ENCODE measurements at places on chromosomes 2 and 18.
A peak's percentile ranks its signal among the peaks of the same experiment; 100 is the strongest.

DNA sequence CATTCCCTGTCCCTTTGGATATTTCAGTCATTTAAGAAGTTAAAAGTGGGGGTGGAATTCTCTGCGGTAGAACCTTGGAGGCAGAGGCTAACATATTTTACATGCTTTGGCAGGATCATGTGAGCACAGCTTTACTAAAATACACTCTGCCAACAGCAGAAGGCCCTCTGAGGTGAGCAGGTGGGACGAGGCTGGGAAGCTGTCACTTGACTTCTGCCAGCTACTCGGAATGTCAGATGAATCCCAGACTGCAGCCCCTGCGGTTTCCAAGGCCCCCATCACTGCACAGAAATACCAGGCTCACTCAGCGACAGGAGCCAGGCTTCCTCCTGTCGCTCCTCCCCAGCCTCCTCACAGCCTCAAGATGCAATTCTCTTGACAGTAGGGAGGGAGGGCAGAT lies 220.9 kb upstream of the REV1 start:
- no peak for DNase-seq

DNA sequence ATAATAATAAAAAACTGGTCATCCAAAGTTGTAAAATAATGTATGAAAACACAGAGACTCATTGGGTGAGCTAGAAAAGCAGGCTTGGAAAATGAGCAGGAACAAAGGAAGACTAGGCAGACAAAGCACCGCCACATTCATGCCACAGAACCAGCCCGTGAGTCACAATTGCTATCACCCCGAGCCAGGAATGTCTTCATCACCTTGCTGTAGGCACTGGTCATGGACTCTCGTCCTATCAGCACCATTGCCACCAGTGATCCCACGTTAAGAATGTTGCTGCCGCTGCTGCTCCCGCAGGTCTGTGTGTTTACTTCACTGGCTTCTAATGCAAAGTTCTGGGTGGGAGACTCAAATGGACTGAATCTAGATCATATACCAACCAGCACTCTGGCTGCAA lies 417.9 kb downstream of the PID1 start:
- DNase-seq, result no peak

DNA sequence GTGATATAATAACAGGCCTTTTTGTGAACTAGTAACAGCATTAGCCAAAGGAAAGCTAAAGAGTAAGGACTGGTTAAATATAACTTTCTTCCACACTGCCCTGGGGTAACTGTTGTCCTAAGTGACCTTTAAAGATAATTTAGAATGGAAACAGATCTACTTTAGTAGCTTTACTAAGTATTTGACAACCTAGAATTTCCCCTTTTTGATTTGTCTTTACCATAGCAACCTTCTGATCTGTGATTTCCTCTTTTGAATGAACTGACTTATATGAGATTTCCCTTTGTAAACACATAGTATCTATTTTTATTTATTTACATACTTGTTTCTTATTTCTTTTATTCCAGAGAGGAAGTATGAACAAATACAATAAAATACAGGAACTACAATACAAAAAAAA lies 10.5 kb upstream of the KLF7 start:
- DNase-seq, result no peak

DNA sequence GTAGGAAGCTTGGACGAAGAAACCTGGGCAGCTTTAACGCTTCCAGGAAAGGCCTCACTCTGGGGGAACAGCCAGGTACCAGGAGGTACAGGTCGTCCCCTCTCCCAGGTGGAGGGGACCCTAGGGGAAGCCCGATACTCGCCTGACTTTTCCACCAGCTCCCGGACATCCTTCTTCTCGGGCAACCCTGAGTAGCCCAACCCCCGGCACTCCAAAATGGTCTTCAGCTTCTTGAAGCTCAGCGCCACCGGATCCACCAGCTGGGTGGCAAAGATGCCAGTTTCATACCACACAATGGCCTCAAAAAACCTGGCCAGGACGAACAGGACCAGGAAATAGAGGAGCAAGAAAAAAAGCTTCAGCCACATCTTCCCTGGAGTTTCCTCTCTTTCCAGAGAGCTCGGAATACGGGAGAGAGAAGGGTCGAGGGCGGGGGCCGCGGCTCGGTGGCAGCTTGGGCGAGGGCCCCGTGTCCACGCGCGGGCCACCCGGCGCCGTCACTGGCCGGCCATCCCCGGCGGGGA lies 1.1 kb downstream of the RNF103 start:
- DNase-seq, result peak; percentile 61

- no peak for DNase-seq
Measured at GRCh38 chr2:64225491-64225890, 81.3 kb upstream of the PELI1 start.

GRCh38 chr2:101858246-101858645 lies 133.5 kb upstream of the IL1R2 start:
- no peak for DNase-seq

DNA sequence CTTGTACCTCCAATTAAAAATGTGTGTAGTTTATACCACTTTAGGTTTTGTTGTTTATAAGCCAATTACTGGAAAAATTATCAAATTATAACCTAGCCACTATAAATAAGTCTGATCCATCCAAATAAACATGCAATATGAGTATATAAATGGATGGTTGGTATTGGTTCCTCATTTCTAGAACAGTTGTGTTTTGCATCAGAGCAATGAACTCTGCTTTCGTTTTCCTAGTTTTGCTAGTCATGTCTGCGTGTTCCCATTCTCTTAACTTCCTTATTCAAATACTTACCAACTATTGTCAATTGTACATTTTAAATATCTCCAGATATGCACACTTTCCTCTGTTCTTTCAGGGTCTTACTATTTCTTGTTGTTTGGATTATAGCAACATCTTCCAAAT lies 641.7 kb downstream of the NR4A2 start:
- DNase-seq, result no peak

- no peak for DNase-seq
Measured at GRCh38 chr18:12939162-12939561, 8.6 kb upstream of the SEH1L start.

DNA sequence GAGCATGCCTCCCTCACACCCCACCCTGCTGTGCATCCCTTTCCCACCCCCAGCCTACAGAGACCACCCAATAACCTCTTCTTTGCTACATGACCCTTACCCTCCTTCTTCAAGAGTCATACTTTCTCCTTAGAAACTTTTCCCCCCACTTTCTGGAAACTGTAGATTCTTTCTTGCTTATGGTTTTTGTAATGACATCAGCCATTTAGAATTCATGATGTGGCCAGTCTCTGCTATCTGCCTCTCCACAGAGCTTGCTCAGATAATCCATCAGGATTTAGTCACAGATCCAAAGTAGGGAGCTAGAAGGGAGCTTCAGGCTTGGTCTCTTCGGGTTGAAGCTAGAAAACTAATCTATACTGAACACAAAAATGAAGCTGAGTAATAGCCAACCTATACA lies 36.5 kb downstream of the GALM start:
- DNase-seq, result no peak

DNA sequence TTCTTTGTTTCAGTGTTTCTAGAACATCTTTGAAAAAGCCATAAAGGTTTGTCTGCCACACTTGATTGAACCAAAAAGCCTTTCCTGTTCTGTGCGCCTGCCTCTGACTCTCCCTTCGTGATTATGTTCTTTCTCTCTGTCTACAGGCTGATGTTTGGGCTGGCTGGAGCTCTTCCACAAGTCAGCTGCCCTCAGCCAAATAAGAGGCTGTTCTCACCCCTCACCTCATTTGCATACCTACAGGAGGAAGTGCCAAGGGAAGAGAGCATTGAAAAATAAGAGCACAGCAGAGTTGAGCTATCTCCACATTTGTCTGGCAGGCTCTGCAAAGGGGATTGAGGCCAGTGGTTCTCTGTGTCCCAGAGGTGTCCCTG lies 15.8 kb downstream of the INPP5D start:
- no peak for DNase-seq

GRCh38 chr18:1124495-1124894 lies 219.8 kb downstream of the ADCYAP1 start:
- no peak for DNase-seq

Measured in pancreas (tissue), 10 donors.